Stimulated activated CD8-positive, alpha-beta memory T cell treated with anti-CD3 and anti-CD28 coated beads, Interleukin-12 subunit alpha, Interleukin-12 subunit beta, amount 100 ng/mL, for 4 hours (primary cell): ENCODE measurements at places on chromosomes 3 and 15.
A peak's percentile ranks its signal among the peaks of the same experiment; 100 is the strongest.

- no peak for DNase-seq
These were observed 129.0 kb downstream of the TJP1 start for GRCh38 chr15:29693225-29693624.

- no peak for DNase-seq
These were observed 8.4 kb upstream of the CD47 start for GRCh38 chr3:108099244-108099643.

DNA sequence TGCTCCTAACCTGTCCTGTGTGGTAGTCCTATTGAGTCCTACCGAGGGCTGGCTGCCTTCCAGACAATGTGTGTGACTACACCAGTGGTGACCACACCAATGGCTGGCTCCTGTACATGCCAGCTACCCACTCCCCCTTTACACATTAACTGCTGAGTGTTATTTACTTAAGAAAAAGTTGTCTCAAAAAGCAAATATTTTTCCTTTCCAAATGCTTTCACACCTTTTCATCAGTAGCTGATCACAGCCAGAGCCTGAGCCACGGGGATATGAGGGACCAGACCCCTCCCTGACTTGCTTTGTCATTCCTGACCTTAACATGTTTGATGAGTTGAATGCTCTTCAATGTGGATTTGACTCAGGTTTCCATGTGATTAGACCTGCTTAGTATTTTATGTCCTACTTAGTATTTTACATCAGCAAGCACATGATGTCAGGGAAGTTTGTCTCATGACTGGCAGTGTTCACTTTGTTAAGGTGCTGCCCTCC, 29.6 kb upstream of the GREM1 start:
- no peak for DNase-seq

- no peak for DNase-seq
These were observed 63.8 kb upstream of the CGNL1 start for GRCh38 chr15:57312318-57313133.

- DNase-seq: no peak
These were observed 21.9 kb upstream of the SEMA3F start for GRCh38 chr3:50133283-50133615.

DNA sequence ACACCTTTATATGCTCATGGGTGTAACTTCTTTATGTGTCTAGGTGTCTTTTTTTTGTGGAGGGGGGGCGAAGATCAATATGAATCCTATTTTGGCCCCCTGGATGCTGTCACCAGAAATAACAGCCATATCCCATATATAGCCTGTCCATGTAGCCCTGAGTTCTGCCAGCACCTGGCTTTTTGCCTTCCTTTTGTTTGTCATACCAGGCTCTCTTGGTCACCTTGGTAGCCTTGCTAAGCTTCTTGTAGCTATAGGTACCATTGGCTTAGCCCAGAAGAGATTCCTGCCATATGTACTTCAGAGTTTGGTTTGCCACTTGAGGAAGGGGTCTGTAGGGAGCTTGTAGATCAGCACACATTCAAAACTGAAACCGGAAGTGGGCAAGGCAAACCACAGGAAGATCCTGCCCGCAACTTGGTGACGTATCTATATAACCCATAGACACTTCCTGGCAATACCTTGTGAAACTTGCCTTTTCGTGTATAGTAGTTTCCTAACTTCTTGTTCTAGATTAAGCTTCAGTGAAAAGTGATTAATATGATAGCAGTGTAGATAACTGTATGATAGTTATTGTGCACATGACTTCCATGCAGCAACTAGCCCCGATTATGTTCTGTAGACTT, 11.9 kb downstream of the RASA2 start:
- peak; percentile 75 for DNase-seq

GRCh38 chr15:41011055-41011815, 58.0 kb downstream of the CHAC1 start:
- no peak for DNase-seq

GRCh38 chr15:49888734-49889133, 230.3 kb downstream of the ATP8B4 start:
- no peak for DNase-seq

GRCh38 chr3:25426408-25426807, 1.7 kb upstream of the RARB start:
- DNase-seq: no peak

- no peak for DNase-seq
These were observed 42.7 kb downstream of the NIPA2 start for GRCh38 chr15:22880981-22881738.

- DNase-seq: peak; percentile 44
These were observed 3.9 kb upstream of the CCDC9B start for GRCh38 chr15:40344631-40345120.

- DNase-seq: no peak
These were observed 20.0 kb downstream of the TAFA4 start for GRCh38 chr3:68912376-68912775.

GRCh38 chr3:157502916-157503595, at the start of gene VEPH1:
VEPH1 (minus strand) TSS chr3:157503416; CDS start chr3:157495349, 8,067 bp downstream.
- no peak for DNase-seq

GRCh38 chr15:101064795-101065569, 145.8 kb downstream of the LRRK1 start:
- DNase-seq: no peak

DNA sequence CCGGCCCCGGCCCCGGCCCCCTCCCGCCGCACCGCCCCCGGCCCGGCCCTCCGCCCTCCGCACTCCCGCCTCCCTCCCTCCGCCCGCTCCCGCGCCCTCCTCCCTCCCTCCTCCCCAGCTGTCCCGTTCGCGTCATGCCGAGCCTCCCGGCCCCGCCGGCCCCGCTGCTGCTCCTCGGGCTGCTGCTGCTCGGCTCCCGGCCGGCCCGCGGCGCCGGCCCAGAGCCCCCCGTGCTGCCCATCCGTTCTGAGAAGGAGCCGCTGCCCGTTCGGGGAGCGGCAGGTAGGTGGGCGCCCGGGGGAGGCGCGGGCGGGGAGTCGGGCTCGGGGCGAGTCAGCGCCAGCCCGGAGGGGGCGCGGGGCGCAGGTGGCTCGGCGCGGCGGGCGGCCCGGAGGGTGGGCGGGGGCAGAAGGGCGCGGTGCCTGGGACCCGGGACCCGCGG, 352 bp downstream of the CHRD start:
- no peak for DNase-seq

- DNase-seq: no peak
These were observed 239.3 kb downstream of the SLC9A9 start for GRCh38 chr3:143608966-143609365.

DNA sequence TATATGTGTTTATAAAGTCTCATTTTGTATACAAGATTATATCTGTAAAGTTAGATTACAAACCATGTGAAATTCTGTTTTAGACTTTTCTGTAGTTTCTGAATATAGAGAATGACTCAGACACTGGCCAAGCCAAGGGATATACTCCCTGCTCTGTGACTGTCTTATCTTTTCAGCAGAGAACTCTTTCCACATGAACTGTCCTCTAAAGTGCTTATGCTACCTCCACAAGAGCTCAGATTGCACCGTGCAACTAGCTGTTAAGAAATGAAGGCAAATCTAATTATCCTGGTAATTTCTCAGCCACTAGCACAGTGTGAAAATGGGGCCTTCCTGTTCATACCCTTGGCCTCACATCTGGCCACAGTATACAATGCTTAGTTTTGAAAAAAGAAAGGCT, 44.3 kb upstream of the CPNE4 start:
- DNase-seq: no peak

DNA sequence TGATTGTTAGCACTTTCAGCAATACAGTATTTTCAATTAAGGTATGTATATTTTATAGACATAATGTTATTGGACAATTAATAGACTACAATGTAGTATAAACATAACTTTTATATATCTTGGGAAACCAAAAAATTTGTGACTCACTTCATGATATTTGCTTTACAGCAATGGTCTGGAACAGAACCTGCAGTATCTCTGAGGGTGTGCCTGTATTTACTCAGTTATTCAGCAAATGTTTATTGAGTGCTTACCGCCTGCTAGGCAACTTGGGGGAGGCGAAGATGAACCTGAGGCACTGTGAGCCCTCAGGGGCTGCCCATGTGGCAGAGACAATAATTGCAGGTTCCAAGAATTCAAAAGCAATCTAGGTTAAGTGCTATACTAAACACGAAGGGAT, 144.8 kb downstream of the GABRB3 start:
- no peak for DNase-seq

GRCh38 chr3:145943952-145944351, 217.0 kb downstream of the PLOD2 start:
- no peak for DNase-seq

- DNase-seq: no peak
These were observed 50.2 kb upstream of the FAM174B start for GRCh38 chr15:92705764-92706163.

DNA sequence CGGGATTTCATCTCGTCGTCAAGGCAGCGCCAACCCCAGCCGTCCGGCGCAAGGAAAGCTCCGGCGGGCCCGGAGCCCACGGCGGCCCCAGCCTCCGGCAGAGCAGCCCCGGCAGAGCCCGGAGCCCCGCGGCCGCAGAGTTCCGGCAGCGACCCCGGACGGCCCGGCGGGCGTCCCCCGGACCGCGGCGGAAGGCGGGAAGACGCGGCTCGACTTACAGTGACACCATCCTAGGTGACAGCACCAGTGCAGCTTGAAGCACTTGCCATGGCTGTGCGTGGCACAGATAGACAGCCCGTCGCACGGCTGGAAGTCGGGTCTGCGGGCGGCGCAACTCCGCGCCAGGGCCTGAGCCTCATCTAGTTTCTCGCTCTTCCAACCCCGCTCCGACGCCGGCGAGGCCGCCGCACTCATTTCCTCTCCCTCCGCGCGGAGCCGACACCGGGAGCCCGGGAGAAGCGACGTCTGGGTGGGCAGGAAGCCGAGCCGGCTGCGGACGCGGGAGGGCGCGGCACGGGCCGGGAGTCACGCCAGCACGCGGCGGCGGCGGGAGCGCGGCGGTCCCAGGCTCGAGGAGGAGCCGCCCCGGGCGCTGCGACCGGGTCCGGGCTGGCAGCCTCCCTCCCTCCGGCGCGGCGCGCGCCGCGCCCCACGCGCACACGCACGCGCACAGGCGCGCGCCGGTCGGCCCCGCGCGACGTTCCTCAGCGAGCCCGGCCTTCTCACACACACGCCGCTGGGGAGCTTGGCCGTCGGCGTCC, at the start of gene C3orf70:
C3orf70 (minus strand) TSS at position 651 of the 761 bp plus-strand sequence; CDS start at position 414, 237 bp downstream.
- no peak for DNase-seq

DNA sequence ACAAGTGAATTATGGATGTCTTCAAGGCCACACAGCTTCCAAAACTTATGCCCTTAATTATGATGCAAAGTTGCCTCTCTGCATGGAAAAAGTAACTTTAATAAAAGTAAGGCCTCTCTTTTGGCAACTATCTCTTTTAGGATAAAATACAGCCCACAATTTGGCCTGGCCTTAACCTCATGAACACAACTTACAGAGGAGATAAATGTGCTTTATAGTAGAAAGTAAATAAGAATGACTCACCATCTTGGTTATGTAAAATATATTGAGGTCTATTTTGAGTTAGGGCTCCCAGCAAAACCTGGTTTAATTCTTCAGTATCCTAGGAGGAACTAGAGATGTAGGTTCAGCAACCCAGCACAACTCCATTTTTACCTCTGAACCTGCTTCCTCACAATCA, 164.0 kb downstream of the ROBO2 start:
- DNase-seq: no peak

- no peak for DNase-seq
These were observed 2.9 kb downstream of the FBXL22 start for GRCh38 chr15:63600001-63600615.

DNA sequence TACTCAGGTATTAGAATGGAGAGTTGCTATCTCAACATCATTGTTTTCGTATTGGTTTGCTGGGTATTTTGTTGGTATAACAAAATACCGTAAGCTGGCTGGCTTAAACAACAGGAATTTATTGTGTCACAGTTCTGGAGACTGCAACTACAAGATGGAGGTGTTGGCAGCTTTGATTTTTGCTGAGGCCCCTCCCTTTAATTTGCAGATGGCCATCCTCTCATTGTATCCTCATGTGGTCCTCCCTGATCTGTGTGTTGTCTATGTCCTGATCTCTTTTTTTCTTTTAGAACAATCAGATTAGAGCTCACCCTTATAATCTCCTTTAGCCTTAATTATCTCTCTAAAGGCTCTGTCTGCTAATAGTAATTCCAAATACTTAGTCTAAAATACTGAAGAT, 299.8 kb upstream of the GOLIM4 start:
- DNase-seq: no peak

DNA sequence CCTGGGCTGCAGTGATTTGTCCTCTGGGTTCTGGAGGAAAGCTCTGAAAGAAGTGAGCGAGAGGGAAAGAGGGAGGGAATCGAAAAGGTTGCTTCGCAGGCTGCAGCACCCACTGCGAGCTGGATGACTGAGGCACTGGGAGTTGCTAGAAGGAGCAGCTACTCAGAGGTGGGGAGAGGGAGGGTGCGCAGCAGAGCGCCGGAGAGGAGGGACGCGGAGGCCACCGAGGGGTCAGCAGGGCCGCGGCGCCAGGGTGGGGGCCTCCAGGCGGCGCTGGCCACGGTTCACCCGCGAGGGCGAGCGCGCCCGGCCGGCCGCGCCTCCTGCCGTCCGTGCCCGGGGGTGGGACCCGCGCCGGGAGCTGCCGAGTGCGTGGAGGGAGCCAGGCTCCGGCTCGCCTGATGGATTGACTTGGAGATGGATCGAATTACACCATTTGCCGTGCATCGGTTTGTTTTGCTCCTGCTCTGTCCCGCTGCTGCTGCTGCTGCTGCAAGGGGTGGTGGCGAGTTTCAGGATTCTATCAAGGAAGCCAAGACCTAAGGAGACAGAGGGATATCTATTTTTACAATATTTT, at the start of gene SEMA6D:
SEMA6D (plus strand) TSS at position 470 of the 577 bp plus-strand sequence. CDS start 42,294 bp downstream, outside the sequence.
- no peak for DNase-seq

DNA sequence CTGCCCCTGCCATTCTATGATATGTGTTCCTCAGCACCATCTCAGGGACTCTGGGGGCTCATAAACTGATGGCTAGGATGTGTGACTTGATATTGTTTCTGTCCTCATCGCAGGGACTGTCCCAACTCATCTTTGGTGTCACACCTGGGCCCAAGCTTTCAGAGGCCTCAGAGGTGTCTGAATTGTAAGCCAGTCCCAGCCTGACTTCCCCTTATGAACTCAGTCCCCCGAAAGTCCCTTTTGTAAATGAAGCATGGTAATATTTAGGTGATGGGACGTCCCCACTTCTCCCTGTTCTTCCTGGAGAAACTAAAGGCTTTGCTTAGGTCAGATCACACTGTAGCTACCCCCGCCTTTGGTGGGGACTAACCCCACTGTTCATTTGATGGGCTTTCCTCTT, 142.4 kb upstream of the TLE3 start:
- no peak for DNase-seq

DNA sequence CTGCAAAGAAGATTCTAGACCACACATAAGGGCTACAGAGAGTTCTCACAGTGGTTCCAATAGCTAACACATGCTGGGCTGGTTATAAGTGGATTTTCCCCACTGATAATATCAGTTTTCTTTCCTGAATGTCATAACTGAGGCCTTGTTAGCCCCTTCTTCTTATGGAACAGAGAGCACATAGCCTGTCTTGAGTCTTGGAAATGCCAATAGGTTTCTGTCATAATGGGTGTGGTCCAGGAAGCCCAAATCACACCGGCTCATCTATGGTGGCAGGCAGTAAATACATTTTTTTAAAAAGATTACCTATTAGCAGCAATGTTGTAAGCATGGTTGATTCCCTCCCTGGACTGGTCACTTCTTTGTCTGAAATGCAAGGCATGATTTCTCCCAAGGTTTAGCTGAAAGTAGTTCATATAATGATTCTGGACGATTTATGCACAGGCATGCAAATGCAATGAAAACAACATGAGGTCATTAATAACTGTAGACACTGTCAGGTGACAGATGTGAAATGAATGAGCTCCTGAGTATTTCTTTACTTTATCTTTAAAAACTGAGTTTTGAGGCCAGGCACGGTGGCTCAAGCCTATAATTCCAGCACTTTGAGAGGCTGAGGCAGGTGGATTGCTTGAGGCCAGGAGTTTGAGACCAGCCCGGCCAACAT, 67.2 kb upstream of the ATP2C1 start:
- no peak for DNase-seq
